NCI-H460 (cell line): ENCODE measurements at places on chromosomes 13 and 19.
A peak's percentile ranks its signal among the peaks of the same experiment; 100 is the strongest.

DNA sequence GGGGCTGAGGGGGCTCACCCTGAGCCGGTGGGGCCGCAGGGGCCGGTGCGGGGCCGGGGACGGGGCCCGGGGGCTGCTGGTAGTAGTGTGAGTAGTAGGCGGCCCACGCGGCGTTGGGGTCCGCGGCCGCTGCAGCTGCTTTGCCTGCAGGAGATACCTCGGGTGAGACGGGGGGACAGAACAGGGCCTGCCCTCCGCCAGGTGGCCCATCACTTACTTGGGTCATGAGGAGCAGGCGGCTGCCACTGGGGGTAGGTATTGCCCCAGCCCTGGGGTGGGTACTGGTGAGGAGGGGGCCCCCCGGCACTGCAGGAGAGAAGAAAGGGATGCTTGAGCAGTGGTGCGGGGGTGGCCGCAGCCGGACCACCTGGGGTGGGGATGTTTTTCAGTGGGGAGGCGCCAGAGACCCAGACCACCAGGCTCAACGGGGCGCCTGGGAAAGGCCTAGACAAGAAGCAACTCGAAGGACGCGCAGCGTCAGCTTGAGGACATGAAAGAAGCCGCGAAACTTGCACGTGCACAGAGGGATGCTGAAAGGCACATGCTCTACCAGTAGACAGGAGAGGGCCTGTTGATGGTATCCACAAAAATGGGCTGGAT lies 8.9 kb downstream of the KHSRP start:
- DNase-seq: no peak

DNA sequence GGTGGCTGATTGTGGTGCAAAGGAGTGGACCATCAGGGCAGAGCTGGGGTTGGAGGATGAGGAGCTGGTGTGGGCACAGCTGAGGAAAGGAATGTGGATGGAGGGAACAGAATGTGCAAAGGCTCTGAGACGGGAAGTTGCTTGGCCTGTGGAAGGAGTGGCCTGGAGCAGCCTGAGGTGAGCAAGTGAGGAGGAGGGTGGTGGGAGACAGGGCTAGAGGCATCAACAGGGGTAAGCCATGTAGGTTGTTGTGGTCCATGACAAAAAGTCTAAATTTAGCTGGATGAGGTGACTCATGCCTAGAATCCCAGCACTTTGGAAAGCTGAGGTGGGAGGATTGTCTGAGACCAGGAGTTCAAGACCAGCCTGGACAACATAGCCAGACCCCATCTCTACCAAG lies 9.5 kb downstream of the CYP4F22 start:
- no peak for DNase-seq

DNA sequence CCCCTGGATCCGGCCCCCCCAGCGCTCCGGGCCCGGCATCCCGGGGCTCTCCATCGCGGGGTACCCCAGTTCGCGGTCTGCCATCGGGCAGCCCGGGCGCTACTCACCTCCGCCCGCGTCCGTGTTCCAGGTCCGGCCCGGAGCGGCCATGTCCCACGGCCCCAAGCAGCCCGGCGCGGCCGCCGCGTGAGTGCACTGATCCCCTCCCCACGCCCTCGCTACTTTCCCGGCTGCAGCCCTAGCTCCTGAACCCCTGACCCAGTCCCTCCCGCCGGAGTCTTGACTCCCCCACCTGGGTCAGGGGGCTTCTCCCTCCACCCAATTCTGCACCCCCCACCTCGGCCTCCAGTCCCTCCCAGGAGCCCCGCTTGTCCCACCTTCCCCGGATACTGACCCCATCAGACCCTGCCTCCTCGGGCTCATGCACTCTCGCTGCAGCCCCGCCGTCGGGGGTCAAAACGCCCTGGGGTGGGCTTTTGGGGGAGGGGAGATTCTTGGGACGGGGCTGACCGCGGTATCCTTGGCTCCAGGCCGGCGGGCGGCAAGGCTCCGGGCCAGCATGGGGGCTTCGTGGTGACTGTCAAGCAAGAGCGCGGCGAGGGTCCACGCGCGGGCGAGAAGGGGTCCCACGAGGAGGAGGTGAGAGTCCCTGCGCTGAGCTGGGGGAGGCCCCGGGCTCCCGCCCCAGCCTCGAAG lies 566 bp downstream of the HMG20B start:
- no peak for DNase-seq

DNA sequence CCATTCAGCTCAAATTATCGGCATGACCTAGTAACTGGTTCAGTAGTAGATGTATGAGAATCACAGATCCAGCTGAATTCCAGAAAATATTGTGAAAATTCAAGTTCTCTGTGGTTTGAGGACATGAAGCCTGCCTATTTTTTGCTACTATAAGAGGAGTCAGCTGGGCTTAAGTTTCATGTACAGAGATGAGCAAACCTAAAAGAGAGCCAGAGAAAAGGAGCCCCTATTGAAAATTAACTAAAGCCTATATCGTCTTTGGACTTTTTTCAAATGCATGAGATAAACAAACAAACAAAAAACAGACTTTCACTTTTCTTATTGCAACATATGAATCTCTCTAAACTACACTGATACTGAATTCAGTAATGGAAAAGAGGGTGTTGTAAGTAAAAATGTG lies 106.8 kb upstream of the SPRY2 start:
- no peak for DNase-seq

- no peak for DNase-seq
These were observed 59.4 kb downstream of the GPC6 start for GRCh38 chr13:93286047-93286446.

DNA sequence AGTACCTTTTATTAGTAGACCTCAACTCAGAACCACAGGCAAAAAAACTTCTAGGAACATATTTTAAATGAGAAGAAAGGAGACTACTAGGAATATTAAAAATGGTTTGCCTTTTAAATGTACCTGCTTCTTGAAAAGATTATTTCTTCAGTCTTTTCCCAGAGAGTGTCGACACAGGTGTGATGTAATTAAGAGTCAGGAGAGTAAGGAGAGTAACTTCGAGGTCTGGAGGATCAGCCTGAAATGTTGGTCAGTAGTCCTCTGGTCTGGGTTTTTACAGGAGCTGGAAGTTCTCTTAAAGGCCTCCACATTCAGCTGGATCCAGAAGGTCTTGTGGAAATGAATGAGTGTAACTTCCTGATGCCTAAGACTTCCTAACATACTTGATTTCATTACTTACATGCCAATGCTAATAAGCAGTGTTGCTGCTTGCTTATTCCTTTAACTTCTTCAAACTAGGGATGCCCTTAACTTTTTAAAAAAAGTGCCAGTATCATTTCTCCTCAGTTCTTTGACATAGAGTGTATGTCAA lies at the start of gene KCTD4:
TSS of gene KCTD4 (minus strand) at position 345 of the 532 bp plus-strand sequence. CDS start 6,478 bp downstream, outside the sequence.
- no peak for DNase-seq

GRCh38 chr13:111115061-111115964 lies at the start of gene ARHGEF7:
Gene ARHGEF7 (plus strand): TSS chr13:111115310. CDS start chr13:111115527, 217 bp downstream.
- no peak for DNase-seq

DNA sequence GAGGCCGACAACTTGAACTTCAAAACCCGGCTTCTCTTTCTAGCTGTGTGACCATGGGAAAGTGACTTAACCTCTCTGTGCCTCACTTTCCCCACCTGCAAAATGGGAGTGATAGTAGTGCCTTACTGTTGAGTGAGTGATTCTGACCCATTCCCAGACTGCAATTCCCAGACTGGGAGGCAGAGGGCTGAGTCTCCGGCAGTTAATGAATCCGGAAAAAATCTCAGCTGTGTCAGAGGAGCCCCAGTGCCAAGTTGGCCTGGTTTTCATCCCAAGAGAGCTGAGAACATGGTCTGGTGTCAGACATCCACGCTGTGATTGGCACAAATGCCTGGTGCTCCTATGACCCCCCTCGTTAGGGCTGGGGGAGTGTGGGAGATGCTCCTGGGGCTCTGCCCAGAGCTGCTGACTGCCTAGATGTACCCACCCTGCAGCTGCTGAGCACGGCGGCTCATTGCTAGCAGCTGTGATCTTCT lies 50.0 kb downstream of the PIN1 start:
- DNase-seq: no peak

DNA sequence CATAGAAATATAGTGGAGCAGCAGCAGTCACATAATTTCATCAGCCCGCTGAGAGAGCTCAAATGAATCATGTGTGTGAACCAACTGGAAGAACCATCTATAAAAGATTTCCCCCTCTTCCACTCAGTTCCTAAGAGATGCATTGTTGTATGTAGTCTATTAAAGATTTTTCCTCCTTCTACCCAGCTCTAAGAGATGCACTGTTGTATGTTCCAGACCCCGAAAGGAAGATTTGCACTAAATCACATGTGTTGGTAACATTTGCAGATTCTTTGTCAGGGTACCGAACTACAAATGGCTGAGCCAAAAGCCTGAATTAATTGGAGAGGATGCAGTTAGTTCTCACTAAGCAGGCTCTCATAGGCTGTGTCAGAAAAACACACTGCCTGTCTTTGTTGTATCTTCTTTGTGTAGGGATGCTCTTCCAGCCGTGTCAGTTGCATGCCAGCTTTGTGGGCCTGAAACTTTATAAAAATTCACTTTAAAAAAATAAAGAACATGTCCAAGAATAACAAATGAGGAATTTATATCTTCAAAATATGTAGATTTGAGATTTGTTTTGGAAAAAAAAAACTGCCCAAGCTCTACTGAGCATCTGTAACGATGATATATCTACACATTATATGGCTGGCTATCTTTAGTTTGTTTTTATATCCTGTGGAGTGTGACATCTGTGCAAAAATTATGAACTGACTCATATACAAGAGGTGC lies 223.1 kb downstream of the MZT1 start:
- DNase-seq: no peak

DNA sequence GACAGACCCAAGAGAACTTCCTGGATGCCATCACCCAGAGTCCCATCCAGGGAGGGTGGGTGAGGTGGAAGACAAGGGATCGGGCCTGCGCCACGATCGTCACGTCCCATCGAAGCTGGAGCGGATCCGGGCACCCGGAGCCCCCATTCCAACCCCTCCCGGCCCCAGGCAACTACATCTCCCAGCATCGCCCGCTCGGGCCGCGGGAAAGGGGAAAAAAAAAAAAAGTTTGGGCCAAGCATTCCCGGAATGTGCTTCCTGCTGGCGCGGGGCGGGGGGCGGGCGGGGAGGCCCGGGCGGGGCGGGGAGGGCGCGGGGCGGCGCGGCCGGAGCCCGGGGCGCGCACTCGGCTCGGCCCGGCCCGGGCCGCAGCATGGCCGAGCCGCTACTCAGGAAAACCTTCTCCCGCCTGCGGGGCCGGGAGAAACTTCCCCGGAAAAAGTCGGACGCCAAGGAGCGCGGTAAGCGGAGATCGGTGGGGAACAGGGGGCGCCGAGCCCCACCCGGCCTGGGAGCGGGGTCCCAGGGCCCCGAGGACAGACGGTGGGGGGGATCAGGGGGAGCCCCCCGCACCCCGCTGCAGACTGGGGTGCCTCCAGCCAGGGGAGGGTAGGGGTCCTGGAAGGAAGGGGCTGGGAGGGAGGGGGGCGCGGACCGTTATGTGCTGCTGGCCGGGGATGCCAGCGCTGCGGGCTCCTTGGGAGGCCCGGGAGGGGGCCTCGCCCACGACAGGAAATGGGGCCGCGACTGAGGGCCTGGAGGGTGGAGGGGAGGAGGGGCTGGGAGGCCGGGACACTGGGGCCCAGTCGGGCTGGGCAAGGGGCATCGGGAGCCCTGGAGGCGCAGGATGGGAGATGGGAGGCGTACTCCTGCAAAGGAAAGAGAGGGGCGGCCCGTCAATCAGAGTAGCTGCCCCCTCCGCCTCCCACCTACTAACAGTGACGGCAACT lies at the start of gene SYDE1:
TSS of gene SYDE1 (plus strand) at position 341 of the 950 bp plus-strand sequence. CDS start at position 374, 33 bp downstream.
- DNase-seq: peak; percentile 20

- DNase-seq: no peak
These were observed at the start of gene IGFLR1 for GRCh38 chr19:35742121-35742724. Gene IGFLR1 (minus strand): TSS chr19:35742452. CDS start chr19:35741180, 1,272 bp downstream.

DNA sequence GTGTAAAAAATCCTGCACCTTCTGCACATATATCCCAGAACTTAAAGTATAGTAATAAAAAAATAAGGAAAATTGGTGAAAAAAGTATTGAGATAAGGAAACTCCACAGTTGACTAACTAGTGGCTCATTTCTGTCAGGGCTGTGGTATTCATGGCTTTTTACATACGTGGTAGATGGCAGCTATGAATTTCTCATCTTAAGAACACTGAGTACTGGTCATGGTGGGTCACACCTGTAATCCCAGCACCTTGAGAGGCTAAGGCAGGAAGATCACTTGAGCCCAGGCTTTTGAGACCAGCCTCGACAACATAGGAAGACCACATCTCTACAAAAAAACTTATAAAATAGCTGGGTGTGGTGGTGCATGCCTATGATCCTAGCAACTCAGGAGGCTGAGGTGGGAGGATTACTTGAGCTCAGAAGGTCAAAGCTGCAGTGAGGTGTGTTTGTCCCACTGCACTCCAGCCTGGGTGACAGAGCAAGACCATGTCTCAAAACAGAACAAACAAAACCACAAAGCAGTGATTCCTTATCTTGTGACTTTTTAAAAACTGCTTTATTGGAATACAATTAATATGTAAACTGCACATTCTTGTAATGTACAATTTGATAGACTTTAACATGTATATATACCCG lies 16.8 kb downstream of the SLAIN1 start:
- no peak for DNase-seq

- DNase-seq: no peak
These were observed 1639.0 kb upstream of the SLC10A2 start for GRCh38 chr13:104705031-104705750.

DNA sequence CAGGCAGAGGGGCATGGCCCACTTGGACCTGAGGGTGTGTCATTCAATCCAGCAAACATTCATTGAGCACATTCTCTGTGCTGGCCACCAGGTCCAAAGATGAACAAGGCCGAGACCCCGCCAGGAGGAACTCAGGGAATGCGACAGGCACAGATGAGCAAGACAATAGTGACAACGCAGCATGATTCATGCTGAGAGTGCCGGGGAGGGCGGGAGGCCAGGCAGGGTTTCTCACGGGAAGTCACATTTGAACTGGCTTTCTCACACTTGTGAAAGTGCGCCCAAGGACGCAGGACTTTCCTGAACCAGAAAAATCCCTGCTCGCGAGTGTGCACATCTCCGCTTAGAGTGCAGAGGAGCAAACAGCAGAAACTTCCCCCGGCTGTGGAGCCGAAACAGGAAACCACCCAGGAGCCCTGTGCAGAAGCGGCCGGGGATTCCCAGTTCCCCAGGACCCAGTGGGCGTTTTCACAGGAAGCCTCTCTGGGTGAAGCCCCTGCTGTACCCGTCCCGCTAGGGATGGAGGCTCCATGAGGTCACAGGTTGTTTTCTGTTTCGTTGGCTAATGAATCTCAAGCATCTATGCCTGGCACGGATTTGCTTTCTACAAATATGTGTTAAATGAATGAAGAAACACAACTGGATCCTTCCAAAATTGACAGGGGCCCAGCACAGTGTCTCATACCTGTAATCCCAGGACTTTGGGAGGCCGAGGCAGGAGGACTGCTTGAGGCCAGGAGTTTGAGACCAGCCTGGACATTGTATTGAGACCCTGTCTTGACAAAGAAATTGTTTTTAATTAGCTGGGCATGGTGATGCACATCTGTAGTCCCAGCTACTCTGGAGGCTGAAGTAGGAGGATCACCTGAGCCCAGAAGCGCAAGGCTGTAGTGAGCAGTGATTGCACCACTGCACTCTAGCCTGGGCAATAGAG lies 68.4 kb upstream of the TM9SF2 start:
- DNase-seq: peak; percentile 47

GRCh38 chr19:11159598-11160439 lies 4.2 kb upstream of the SPC24 start:
- DNase-seq: no peak
